Progenitor cell of endocrine pancreas (in vitro differentiated cells): ENCODE measurements at places on chromosomes 13 and 19. TPM values are rescaled to one million over a fixed set of nuclear protein-coding genes. Genes with fewer than 3 reads are reported as not detected.
A peak's percentile ranks its signal among the peaks of the same experiment; 100 is the strongest.

Gene ZNF585A
- total RNA-seq, result 10.8 and 12.5 TPM in 2 replicates

Gene PLIN5
- 5.7 and 8.1 TPM in 2 replicates for total RNA-seq

Gene C19orf81
- total RNA-seq, result 5.6 and 8.6 TPM in 2 replicates

- peaks cover 23% of the 10 kb centered on the region for H3K27me3 ChIP-seq
- peak overlapping the region; percentile 60 for H3K27ac ChIP-seq
- no peak for DNase-seq
- H3K36me3 ChIP-seq, result no peaks in the 10 kb centered on the region
These were observed 1.2 kb upstream of the ENOX1 start for GRCh38 chr13:43787997-43788396.

DNA sequence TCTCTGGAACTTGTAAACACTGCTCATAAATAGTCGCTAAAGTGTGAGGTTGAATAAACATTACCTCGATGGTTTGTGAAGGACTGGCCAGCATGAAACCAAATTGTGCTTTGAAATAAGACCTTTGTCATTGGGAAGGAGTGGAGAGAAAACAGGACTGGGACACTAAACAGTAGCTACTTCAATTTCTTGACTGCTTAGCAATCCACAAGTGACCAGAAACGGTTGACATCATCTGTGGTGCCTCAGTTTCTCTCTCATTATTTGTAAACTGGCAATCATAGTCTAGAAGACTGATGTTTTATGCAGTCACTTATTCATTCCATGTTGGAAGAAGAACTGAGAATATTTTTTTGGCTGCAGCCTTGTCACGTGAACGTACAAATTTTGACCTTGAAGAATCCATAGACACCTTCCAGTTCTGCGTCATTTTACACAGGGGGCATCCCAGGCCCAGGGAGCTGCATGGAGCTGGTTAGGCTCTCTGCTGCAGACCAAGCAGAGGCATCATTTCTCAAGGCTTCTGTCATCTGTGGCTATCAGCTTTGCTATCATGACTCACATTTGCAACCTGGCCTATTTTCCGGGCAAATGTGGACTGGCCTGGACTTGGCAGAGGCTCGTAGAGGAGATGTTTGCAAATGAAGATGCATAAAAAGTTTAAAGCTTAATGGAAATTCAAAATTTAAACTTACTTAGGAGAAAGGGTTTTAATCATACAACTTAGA, 391.8 kb downstream of the FGF9 start:
- H3K4me1 ChIP-seq, result peaks cover 16% of the 10 kb centered on the region
- H3K36me3 ChIP-seq, result no peaks in the 10 kb centered on the region
- no peak overlapping the region for H3K27ac ChIP-seq
- H3K27me3 ChIP-seq, result peaks cover 3% of the 10 kb centered on the region
- DNase-seq, result no peak
- H3K4me3 ChIP-seq, result no peak overlapping the region

Gene ECSIT
- 36.1 and 38.5 TPM in 2 replicates for total RNA-seq

- no peaks in the 10 kb centered on the region for H3K36me3 ChIP-seq
- H3K27me3 ChIP-seq, result no peaks in the 10 kb centered on the region
- H3K4me1 ChIP-seq, result no peaks in the 10 kb centered on the region
- DNase-seq, result no peak
- no peak overlapping the region for H3K27ac ChIP-seq
- H3K4me3 ChIP-seq, result no peak overlapping the region
These were observed 115.3 kb downstream of the NALCN start for GRCh38 chr13:101301053-101301452.

- no peak overlapping the region for H3K4me3 ChIP-seq
- peaks cover 9% of the 10 kb centered on the region for H3K36me3 ChIP-seq
- H3K4me1 ChIP-seq, result peaks cover 13% of the 10 kb centered on the region
- DNase-seq, result no peak
- H3K27ac ChIP-seq, result no peak overlapping the region
These were observed 5.4 kb downstream of the MAP1S start for GRCh38 chr19:17724655-17725054.

Gene TMEM91
- 12.8 and 14.3 TPM in 2 replicates for total RNA-seq

GRCh38 chr19:40687525-40688016, 2.9 kb downstream of the NUMBL start:
- no peak overlapping the region for H3K4me3 ChIP-seq
- H3K27me3 ChIP-seq, result no peaks in the 10 kb centered on the region
- peaks cover 10% of the 10 kb centered on the region for H3K36me3 ChIP-seq
- H3K4me1 ChIP-seq, result no peaks in the 10 kb centered on the region
- no peak overlapping the region for H3K27ac ChIP-seq
- DNase-seq, result no peak

Gene NBEA
- 20.9 and 21.7 TPM in 2 replicates for total RNA-seq

Gene CLIP3
- 16.2 and 17.9 TPM in 2 replicates for total RNA-seq

- H3K36me3 ChIP-seq, result peaks cover 3% of the 10 kb centered on the region
- no peak overlapping the region for H3K27ac ChIP-seq
- H3K4me1 ChIP-seq, result peaks cover 1% of the 10 kb centered on the region
- DNase-seq, result no peak
- H3K4me3 ChIP-seq, result no peak overlapping the region
These were observed 48.4 kb upstream of the SPRY2 start for GRCh38 chr13:80389073-80390038.

Gene DNAAF3
- total RNA-seq, result 14.9 and 18.4 TPM in 2 replicates
